ENCODE measurements at places on chromosomes 12 and 14.
A peak's percentile ranks its signal among the peaks of the same experiment; 100 is the strongest.

- DNase-seq: no peak
These were observed 173.2 kb downstream of the SUDS3 start for GRCh38 chr12:118549510-118549980.

GRCh38 chr12:54592316-54592715 lies 3.9 kb upstream of the PPP1R1A start:
- DNase-seq: no peak

DNA sequence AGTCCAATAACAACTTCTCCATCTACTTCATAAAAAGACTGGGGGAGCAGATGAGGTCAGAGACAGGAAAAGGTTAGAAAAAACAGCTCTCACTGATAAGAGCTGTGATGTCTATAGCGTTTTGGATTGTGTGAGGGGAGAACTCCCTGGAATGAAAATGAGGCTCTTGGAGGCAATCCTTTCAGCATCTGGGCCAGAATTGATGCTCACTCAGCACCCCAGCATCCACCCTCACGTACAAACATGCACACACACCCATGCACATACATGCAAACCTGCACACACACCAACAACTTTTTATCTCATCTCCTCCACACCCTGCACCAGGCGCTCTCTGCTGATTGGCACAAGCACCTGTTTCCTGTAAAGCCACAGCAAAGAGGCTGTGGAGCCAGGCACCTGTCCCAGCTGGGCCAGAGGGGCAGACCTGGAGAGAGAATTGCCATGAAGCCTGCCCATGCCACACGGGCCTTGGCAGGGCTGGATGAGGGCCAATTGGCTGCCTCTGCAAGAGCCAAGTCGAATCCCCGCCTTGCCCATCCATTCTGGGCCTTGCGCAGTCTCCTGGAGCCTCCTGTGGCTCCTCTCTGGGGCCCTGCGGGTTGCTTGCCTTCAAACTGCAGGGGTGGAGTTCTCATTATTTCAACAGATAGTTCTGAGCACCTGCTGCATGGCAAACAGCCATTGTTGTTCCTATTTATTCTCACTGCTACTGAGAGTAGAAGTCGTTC lies 53.1 kb downstream of the SYNE3 start:
- DNase-seq: no peak

- DNase-seq: no peak
These were observed 11.1 kb downstream of the SSH1 start for GRCh38 chr12:108846290-108846701.

DNA sequence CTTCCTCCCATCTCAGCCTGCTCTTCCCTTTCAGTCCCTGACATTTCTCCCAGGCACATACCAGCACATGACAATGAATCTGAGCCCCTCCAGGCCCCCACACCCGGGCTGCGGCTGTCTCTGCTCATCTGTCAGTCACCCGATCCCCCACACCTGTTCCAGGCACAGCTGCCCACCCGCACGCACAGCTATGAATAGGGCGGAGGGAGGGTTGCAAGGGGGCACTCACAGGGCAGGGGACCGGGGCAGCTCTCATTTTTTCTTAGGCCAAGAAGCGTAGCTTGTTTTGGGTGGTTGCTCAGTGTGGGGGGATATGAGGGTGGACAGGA lies 43.7 kb upstream of the TSPAN9 start:
- DNase-seq: no peak

DNA sequence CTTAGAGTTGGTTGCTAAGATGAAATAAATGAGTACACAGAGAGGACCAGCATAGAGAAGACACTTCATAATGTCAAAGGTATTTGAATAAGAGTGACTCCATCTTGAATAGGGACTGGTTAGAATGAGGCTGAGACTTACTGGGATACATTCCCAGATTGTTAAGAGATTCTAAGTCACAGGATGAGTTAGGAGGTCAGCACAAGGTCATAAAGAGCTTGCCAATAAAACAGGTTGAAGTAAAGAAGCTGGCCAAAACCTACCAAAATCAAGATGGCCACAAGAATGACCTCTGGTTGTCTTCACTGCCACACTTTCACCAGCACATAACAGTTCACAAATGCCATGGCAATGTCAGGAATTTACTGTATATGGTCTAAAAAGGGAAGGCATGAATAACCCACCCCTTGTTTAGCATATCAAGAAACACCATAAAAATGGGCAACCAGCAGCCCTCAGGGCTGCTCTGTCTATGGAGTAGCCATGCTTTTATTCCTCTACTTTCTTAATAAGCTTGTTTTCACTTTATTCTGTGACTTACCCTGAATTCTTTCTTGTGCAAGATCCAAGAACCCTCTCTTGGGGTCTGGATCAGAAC lies 8.3 kb upstream of the SERPINA1 start:
- no peak for DNase-seq

GRCh38 chr12:51926718-51927117 lies 19.4 kb downstream of the ACVRL1 start:
- DNase-seq: peak; percentile 20

GRCh38 chr12:41089438-41089837 lies 98.7 kb upstream of the PDZRN4 start:
- DNase-seq: no peak

- DNase-seq: no peak
These were observed 160.6 kb upstream of the SYT1 start for GRCh38 chr12:78703820-78704525.

GRCh38 chr12:49891476-49891875 lies 12.2 kb downstream of the FAIM2 start:
- DNase-seq: no peak

DNA sequence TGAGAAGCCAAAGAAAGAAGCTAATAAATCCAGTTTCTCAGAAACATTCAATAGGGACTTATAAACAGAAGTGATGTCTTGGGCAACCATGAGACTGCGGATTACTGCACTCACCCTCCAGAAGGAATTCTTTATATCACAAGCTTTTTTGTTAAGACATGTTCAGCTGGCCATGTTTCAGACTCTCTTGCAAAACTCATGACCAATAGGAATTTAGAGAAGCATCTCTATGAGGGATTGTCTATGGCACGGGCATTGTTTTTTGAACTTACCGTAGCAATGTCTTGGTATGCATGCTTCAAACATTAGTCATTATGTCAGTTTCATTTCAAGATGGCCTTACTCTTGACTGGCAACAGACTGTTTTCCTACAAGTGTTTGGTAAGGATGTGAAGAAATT lies 15.5 kb upstream of the ZNF268 start:
- no peak for DNase-seq

GRCh38 chr12:24173067-24173466 lies 223.6 kb upstream of the SOX5 start:
- no peak for DNase-seq

- no peak for DNase-seq
These were observed 65.3 kb downstream of the PRIMA1 start for GRCh38 chr14:93723001-93723400.

- DNase-seq: no peak
These were observed 1082.1 kb downstream of the AACS start for GRCh38 chr12:126147321-126147720.

GRCh38 chr12:104999347-104999685 lies 13.2 kb downstream of the NOPCHAP1 start:
- DNase-seq: no peak

GRCh38 chr12:21662122-21662792 lies 4.6 kb upstream of the LDHB start:
- DNase-seq: no peak

DNA sequence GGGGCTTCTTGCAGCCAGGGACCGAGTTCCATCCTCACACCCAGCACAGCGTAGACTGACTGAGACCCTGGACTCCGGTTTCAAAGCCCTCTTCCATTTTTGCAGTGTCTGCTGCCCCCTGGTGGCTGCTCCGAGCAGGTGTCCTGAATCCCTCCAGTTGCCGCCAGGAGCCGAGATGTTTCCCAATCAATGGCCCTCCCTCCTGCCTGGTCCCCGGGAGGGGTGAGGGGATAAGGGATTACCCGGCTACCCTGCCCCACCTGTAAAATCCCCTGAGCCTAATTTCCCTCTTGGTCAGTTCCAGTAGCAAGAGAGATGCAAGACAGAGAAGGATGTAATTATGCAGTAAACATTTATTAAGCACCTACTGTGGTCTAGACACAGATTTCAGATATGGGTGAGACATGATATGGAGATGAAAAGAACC lies 55.0 kb downstream of the PHETA1 start:
- DNase-seq: peak; percentile 51

DNA sequence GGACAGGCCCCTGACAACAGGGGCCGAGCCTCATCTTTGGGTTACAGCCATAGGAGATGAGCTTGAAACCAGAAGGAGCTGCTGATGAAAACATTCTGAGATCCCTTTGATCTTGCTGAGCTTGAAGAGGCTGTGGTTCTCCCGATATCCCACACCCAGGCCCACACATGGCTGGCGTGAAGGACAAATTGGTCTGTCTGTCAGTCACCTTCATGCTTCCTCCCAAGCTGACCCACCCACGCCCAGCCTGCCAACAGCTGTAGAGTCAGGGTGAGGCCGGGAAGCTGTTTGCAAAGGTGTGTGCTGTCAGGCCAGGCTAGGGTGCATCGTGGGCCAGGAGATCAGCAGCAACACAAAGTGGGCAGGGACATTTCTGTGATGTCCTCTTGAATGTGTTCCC lies 43.2 kb downstream of the FZD10 start:
- no peak for DNase-seq

DNA sequence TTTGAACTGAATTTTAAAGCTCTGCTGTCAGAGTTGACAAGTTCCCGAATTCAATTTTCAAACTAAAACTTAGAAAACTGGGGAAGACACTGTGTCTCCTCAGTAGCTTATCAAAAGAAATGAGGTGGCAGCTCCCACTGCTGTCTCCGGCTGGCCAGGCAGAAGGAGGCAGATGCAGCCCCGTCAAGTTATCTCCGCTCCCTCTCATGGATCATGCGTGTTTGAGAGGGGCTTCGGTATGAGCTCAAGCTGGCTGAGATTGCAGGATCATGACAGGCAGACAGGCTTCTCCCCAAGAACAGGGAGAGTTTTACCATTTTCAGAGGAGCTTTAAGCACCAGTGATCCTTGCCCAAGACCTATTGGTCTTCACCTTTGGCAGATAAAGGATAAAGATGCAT lies 88.8 kb downstream of the NEDD1 start:
- no peak for DNase-seq

- DNase-seq: peak; percentile 24
These were observed 11.1 kb upstream of the NINJ2 start for GRCh38 chr12:674272-674781.

- no peak for DNase-seq
These were observed 40.5 kb downstream of the TSPAN11 start for GRCh38 chr12:30967026-30967425.

DNA sequence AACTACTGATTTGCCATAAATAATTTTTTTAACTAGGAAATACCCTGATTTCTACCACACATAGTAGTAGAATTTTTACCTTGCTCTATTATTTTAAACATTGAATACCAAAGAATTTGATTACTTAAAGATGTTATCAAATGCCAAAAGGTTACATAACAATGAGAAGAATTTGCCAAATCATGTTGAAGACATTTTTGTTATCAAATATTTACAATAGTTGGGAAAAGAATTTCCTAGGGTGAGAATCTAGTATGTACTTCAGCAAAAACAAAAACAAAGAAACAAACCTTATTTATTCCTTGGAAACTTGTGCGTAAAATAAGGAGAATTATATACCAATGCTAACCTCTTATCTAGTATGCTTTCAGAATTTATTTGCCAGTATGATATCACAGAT lies 107.2 kb downstream of the SCAF11 start:
- DNase-seq: no peak
